Right lobe of liver (tissue), 6 donors: ENCODE measurements at places on chromosomes 12 and 14. TPM values are rescaled to one million over a fixed set of nuclear protein-coding genes. Genes with fewer than 3 reads are reported as not detected.

DNA sequence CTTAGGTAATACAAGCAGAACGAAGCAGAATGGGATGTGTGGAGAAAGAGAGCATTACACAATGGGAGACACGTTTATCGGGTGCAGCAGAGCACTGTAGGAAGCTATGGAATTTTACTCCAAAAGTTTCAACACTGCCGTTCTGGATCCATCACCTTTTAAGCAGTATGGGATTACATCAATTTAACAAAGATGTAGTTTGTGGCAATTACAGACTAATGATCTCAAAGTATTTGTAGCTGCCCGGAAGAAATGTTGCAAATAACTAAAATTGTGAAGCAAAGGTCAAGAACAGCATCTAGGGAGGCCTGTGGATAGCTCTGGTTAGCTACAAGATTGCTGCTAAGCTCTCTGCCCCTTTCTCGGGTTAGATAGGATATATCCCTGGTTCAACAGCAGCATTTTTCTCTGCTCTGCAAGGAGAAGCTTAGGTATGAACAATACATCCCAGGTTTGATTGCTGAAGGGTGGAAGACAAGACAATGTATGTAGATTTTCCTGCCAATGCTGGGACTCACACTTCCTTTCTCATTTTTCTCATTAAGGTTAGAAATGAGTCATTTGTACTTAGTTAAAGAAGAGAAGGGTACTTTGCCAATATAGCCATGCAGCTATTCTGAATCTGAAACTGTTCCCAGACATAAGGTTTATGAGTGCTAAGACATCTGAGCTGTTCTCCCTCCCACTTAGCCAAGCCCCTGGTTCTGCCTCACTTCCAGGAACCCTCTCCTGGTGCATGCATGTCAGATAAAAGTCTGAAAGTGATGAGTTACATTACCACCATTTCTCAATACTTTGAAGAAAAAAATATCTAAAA lies 75.0 kb upstream of the HIF1A start:
- H3K4me3 ChIP-seq = no peak overlapping the region
- no peaks in the 10 kb centered on the region for H3K27me3 ChIP-seq
- no peak overlapping the region for H3K27ac ChIP-seq
- H3K4me1 ChIP-seq = no peaks in the 10 kb centered on the region
- no peak for DNase-seq

DNA sequence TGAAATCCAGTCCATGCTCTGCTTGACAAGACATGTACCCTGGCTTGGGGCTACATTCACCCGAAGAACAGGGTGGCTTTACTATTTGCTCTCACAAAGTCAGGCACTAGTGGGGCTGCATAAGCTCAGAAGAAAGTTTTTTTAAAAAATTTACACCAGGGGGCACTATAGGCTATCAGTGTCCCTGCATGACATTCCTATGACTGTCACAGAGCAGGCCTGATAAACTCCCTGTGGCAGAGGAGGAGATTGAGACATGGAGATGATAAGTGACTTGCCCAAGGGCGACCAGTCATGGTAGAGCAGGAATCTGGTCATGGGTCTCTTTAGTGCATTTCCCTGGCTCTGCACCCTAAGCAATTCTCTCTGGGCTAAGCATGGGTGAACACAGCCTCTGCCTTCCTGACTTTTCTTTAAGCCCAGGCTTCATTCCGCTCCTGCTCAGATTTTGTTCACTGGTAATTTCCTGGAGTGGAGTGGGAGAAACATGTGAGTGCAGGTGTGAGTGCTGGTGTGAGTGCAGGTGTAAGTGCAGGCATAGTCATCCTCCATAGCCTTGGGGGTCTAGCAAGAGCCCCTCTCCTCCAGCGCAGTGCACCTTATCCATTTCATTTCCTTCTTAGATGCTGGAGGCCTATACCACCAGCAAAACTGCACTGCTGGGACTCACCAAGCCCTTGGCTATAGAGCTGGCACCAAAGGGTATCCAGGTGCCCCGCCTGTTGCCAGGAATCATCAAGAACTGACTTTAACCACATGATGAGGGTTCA lies 91.6 kb downstream of the DHRS2 start:
- no peaks in the 10 kb centered on the region for H3K27me3 ChIP-seq
- H3K36me3 ChIP-seq = no peaks in the 10 kb centered on the region
- no peak for DNase-seq
- no peaks in the 10 kb centered on the region for H3K4me1 ChIP-seq

GRCh38 chr14:70785556-70785955 lies 23.8 kb downstream of the MAP3K9 start:
- no peak for DNase-seq
- H3K27me3 ChIP-seq = no peaks in the 10 kb centered on the region
- no peak overlapping the region for H3K4me3 ChIP-seq
- no peak overlapping the region for H3K27ac ChIP-seq

DNA sequence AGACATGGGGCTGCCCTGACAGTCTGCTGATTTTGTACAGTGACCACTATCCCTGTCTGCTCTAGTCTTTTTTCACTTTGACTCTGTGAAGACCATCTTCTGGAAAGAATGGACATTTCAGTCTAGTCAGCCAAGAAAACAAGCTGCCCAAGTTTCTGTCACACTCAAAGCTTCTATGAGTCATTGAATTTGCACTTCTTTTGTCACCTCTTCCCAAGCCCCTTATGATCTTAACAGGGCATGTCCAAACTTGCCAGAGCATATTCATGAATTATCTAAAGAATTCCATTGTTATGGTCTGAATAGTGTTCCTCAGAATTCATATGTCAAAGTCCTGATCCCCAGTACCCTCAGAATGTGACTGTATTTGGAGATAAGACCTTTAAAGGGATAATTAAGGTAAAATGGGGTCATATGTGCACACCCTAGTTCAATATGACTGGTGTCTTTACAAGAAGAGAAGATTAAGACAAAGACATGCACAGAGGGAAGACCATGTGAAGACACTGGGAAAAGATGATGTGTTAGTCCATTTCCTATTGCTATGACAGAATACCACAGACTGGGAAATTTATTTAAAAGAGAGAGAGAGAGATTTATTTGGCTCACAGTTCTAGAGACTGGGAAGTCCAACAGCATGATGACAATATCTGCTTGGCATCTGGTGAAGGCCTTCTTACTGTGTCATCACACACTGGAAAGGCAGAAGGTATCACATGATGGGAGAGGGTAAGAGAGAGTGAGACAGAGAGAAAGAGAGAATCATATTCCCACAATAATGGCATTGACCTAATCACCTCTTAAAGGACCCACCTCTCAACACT lies 242.6 kb downstream of the BTG1 start:
- no peaks in the 10 kb centered on the region for H3K4me1 ChIP-seq
- no peak overlapping the region for H3K4me3 ChIP-seq
- no peak for DNase-seq

DNA sequence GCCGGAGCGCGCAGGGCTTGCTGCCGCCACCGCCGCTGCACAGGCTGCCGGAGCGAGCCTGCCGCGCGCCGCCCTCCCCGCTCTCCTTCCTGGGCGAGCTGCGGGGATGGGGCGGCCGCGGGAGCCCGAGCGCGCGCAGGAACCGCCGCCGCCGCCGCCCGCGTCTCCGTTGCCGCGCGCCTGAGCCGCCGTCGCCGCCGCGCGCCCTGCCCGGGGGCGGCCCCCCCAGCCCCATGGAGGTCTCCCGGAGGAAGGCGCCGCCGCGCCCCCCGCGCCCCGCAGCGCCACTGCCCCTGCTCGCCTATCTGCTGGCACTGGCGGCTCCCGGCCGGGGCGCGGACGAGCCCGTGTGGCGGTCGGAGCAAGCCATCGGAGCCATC lies 352 bp downstream of the PLXNC1 start:
- H3K27ac ChIP-seq = peak overlapping the region; percentile 49
- no peak for DNase-seq
- H3K36me3 ChIP-seq = no peaks in the 10 kb centered on the region
- peak overlapping the region; percentile 54 for H3K4me3 ChIP-seq

- no peaks in the 10 kb centered on the region for H3K36me3 ChIP-seq
- no peaks in the 10 kb centered on the region for H3K4me1 ChIP-seq
- no peaks in the 10 kb centered on the region for H3K27me3 ChIP-seq
- DNase-seq = no peak
- no peak overlapping the region for H3K27ac ChIP-seq
Measured at GRCh38 chr12:62588916-62589315, 122.3 kb downstream of the MON2 start.

DNA sequence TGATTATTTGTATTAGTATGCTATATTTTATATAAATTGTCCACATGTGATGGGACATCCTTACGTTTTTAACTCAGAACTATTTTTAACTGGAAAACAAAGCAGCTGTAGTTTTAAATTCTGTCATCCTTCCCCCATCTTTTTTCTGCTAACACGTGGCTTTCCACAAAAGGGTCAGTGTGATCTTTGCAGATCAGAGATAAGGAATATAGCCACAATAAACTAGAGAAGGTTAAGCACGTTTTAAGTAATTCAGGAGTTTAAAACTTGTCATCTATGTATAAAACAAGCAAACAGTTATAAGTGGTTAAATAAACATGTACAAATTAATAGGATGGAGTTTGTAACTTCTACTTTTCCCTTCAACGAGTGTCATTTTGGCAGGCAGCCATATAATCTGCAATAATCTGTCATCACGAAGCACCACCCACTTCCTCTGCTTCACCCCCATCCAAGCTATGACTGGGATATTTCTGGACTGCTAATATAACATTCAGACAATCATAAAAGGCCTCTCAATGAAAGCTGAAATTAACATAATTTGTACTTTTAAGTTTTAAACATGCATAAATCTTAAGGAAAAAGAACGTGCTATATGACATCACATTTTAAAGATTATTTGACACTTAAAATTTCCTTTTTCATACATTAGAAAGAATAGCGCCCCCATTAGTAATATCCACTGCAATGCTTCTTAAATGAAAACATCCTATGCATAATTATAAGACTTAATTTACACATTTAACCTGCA lies 15.3 kb downstream of the TAOK3 start:
- no peak overlapping the region for H3K4me3 ChIP-seq
- no peak for DNase-seq
- H3K27me3 ChIP-seq = no peaks in the 10 kb centered on the region
- H3K4me1 ChIP-seq = peaks cover 30% of the 10 kb centered on the region
- H3K36me3 ChIP-seq = no peaks in the 10 kb centered on the region

- no peaks in the 10 kb centered on the region for H3K36me3 ChIP-seq
- DNase-seq = no peak
- no peak overlapping the region for H3K4me3 ChIP-seq
- H3K4me1 ChIP-seq = no peaks in the 10 kb centered on the region
Measured at GRCh38 chr12:54012631-54013409, 4.0 kb downstream of the HOXC8 start.

DNA sequence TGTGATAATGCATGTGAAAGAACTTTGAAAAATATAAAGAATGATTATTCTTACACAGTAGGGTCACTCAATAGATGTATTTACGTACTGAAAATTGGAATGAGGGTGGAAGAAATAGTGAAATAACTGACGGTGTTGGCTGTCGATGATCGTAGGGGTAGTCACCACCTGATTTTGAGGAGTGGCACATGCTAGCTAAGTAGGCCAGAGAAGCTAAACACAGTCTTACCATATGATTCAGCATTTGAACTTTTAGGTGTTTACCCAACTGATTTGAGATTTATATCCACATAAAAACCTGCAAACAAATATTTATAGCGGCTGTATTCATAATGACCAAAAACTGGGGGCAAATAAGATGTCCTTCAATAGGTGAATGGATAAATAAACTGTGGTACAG lies 47.6 kb upstream of the HIF1A start:
- no peak for DNase-seq
- no peaks in the 10 kb centered on the region for H3K36me3 ChIP-seq
- no peak overlapping the region for H3K27ac ChIP-seq
- H3K4me1 ChIP-seq = no peaks in the 10 kb centered on the region

DNA sequence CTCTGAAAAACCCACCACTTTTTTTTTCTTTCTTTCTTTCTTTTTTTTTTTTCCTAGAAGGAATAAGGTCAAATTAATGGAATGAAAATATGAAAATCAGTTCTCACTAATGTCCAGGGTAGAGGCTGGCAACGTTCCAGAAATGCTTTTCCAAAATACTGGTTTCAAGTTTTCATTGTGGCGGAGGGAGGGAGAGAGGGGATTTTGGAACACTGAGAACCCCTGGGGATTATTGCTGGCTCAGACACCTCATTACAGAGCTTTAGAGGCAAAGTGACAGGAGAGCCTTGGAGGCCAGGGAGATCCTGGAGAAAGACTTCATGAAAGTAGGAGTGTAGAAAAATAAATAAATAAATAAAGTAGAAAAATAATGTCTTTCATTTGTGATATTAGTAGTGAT lies 45.4 kb downstream of the ALX1 start:
- no peak overlapping the region for H3K4me3 ChIP-seq
- no peaks in the 10 kb centered on the region for H3K36me3 ChIP-seq
- no peak for DNase-seq

DNA sequence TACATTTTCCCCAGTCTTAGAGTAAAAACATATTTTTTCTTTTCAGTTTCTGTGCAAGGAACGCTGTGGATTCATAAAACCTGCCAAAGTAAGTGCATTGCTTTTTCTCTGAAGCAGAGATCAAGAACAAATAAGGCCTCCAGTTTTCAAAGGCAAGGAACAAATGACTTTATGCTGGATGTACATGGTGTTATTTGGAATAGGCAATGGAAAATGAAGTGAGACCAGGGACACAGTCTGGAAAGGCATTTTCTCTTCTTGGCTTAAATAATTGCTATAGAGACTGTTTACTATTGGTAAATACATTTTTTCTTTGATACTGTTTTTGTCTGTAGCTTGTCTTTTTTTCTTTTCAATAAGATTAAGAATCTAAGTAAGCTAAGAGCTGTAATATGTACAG lies 725.9 kb upstream of the MDGA2 start:
- H3K4me3 ChIP-seq = no peak overlapping the region
- no peaks in the 10 kb centered on the region for H3K4me1 ChIP-seq
- no peaks in the 10 kb centered on the region for H3K36me3 ChIP-seq
- no peak overlapping the region for H3K27ac ChIP-seq

GRCh38 chr12:12696562-12697383 lies 790 bp upstream of the GPR19 start:
- H3K4me3 ChIP-seq = peak overlapping the region; percentile 51
- no peaks in the 10 kb centered on the region for H3K4me1 ChIP-seq
- H3K27me3 ChIP-seq = no peaks in the 10 kb centered on the region
- peak overlapping the region; percentile 95 for H3K27ac ChIP-seq

- H3K4me1 ChIP-seq = no peaks in the 10 kb centered on the region
- no peaks in the 10 kb centered on the region for H3K36me3 ChIP-seq
- no peak overlapping the region for H3K27ac ChIP-seq
- H3K4me3 ChIP-seq = no peak overlapping the region
Measured at GRCh38 chr12:118537481-118537917, 161.1 kb downstream of the SUDS3 start.

Gene SYNE2
- 52.7 TPM for total RNA-seq

Gene TAS2R46
- 0.55 TPM for total RNA-seq
